ENCODE measurements at places on chromosomes 4 and X.

GRCh38 chr4:99061048-99061700 is 27.4 kb downstream of the ADH5 start:
- DNase-seq, result no peak

- DNase-seq, result no peak
Observed at GRCh38 chr4:24321131-24321530, 263.2 kb downstream of the DHX15 start.

GRCh38 chrX:40746521-40746920 is 11.2 kb upstream of the MED14 start:
- DNase-seq, result no peak

- DNase-seq, result no peak
Observed at GRCh38 chr4:85676850-85677590, 202.1 kb downstream of the ARHGAP24 start.

DNA sequence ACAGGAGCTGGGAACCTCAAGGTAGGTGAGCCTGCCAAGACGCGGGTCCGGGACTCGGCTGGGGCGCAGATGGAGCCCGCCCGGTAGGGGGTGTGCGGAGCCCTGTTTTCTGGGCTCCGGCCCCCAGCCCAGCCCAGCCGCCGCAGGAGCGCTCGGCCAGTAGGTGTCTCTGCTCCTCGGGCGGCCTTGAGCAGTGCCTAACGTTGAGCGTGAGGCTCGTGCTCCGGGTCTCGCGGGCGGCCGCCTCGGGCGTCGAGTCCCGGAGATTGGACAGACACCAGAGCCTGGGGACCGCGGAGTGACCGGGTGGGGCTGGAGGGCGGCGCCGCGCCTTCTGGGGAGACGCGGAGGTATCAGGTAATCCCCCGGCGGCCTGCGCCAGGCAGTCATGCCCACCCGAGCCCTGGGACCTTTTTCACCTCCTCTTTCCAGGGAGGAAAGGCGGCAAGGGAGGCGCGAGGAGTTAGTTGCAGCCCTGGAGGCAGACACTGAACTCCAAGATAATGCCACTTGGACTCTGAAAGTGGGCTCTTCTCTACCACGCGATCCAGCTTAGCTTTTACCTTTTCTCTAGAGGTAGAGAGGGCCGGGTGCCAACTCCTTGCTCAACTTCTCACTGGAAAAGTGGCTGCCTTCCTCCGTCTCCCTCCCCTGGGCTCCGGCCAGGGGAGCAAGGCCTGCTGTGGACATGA is 14.5 kb upstream of the FGG start:
- peak; percentile 50 for DNase-seq

DNA sequence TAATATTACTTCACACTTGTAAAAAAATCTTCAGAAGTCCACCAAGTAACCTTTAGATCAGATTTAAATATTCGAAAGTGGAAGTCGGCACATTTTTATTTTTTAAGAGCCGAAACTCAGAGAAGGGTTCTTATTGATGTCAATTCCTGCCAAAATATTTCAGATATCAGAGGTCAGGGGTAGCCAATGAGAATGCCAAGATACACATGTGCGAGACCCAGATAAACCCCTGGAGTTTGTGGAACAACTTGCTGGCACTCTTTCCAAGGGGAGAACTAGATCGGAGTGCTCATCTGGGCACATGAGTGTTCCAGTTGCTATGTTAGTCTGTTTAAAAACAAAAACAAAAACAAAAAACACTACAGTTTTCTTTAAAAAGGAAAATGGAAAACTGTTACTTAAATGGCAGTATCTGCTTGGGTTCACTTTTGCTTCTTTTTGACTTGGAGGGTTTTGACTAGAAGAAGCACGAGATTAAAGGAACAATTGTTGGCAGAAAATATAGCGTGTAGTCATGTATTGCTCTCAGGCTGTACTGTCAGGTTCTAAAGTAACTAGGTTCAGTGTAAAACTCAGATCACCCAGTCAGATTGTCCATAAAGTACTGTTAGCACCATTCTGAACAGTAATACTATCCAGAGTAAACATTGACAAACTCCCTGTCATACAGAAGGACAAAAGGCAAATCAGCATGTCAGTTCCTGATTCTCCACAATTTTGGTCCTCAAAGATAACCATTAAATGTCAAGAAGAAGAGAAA is 188.0 kb upstream of the PACRGL start:
- no peak for DNase-seq

DNA sequence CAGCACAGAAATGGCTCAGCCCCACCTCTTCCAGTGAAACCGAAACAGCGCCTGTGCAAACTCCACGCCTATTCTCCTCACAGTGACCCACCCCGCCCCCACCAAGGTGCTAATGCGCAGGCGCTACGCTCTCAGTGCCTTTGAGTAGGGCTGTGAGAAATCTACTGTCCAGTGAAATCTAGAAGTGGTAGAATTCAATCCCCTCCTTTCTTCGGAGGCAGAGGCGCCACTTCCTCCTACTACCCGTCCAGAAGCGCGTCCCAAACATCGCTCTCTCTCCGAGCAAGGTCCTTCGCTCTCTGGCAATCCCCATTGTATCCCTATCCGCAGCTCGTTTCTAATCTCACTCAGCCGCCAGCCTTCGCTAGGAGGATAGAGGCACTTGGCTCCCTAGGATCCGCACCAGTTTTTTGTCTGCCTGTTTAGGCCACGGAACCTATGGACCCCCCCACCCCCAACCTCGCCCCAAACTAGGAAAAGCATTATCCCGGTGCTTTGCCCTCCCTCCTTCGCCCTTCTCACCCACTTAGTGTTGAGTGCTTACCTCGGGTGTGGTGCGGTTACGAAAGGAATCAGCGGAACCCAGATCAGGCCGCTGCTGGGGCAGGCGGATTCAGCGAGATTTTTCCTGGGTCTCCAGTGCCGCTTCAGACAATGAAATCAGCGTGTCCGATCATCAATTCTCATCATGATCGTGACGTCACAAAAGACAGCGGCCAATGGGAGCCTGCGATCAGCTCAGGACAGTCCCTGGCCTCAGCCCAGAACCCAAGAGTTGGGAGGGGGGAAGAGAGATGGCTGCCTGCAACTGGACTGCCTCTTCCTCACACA is at the start of gene HDX:
Gene HDX, minus strand, starts transcription at position 656 of the 831 bp plus-strand sequence. CDS start 27,056 bp downstream, outside the sequence.
- peak; percentile 68 for DNase-seq

DNA sequence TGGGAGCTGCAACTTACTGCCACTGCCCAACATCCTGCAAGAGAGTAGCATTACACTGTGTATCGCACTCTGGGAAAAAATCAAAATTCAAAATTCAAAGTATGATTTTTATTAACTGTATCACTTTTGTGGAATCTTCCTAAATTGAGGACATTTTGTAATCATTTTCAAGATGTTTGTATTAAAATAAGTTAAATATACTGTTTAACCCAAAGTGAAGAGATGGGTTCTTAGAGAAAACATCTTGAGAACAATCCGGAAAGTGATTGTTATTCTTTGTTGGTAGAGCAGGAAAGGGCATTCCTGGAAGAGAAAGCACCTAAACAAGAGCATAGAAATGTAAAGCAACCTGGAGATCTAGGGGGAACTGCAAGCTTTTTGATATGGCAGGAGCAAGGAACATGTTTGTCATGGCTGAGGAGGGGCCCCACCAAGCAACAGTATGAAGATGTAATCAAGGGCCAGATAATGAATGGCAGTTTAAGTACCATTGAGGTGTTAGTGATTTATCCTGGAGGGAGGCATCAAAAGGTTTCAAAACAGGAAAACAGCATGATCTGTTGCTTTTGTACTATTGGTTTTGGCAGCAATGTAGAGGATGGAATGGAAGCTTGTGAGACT is 14.1 kb upstream of the SEC24D start:
- no peak for DNase-seq

GRCh38 chr4:57190601-57191481 is 80.7 kb upstream of the IGFBP7 start:
- peak; percentile 41 for DNase-seq

GRCh38 chr4:76588274-76588673 is 153.2 kb downstream of the SHROOM3 start:
- no peak for DNase-seq

- no peak for DNase-seq
Observed at GRCh38 chr4:148633720-148634119, 191.5 kb upstream of the NR3C2 start.

DNA sequence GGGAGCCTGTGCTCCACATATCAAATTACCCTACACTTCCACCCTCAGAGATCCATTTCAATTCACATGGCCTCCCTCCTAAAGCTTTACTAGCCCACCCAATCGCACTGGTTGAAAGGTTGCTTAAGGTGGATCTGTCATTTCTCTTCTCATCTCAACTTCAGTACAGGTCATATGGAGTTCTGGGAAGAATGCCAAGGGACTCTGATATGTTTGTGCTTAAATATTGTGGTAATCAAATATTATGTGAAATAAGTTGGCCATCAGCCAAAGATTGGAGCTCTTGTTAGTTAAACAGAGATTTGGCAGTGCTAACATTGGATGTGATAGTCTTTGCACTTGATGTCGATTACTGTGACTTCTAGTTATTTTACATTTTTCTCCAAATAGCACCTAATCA is 20.5 kb downstream of the SEPTIN6 start:
- no peak for DNase-seq

- no peak for DNase-seq
Observed at GRCh38 chrX:53547668-53548067, 113.5 kb upstream of the HSD17B10 start.

- no peak for DNase-seq
Observed at GRCh38 chrX:40854242-40854641, 118.9 kb upstream of the MED14 start.

GRCh38 chrX:123493857-123494256 is 239.0 kb downstream of the THOC2 start:
- DNase-seq, result no peak

- no peak for DNase-seq
Observed at GRCh38 chrX:45517090-45517973, 316.7 kb upstream of the DIPK2B start.

GRCh38 chrX:21379991-21380390 is 5.8 kb downstream of the CNKSR2 start:
- DNase-seq, result no peak

GRCh38 chr4:26589705-26590104 is 5.8 kb downstream of the TBC1D19 start:
- no peak for DNase-seq

DNA sequence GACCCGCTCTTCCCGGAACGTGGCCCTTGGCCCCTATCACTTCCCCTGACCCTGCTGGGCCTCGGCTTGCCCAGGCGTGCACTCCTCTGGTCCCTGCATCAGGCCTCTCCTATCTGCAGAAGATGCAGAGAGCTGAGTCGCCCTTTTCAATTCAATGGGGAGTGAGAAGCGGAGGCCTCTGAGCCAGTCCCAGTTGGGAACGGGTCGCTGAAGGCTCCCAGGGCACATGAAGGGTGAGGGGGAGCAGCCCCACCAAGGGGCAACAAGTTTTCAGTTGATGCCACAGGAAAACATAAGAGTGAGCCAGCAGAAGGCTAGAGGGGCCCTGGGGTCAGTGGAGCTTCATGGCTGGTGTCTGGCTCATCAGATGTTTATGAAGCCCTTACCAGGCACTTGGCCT is 17.1 kb downstream of the PSAPL1 start:
- no peak for DNase-seq

- DNase-seq, result no peak
Observed at GRCh38 chr4:111214371-111214770, 591.5 kb upstream of the PITX2 start.

DNA sequence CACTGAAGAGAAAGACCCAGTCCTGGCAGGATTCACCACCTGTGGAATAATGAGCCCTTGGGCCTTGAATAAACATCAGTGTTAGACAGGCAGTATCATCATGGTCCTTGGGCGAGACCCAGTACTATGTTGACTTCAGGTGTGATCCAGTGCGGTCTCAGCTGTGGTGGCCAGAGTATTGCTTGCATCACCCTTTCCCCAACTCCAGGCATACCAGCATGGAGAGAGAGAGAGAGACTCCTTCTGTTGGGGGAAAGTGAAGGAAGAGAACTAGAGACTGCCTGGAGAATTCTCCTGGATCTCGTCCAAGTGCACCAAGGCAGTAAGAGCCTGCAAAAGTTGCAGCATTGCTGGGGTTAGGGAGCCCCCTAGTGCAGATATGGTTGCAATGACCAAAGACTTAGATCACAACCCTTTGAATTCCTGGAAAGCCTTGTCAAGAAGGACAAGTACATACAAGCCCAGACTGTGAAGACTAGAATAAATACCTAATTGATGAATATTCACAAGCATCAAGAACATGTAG is 61.1 kb upstream of the VAMP7 start:
- DNase-seq, result no peak

DNA sequence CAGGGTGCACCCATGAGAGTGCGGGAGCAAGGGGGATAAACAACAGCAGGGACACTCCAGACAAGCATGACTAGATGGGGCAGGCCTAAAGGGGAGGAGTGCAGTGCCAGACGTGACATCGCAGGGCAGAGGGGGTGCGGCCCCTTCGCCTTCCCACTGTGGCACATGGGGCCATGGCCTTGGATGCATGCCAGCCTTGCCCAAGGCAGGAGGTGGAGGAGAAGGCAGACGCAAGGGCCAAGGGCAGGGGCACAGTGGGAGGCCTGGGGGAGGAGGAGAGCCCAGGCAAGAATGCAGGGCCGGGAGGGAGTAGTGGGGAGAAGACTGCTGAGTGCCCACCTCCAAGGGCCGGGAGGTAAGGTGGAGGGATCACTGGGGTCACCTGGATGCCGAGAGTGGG is 21.6 kb downstream of the PNMA6E start:
- DNase-seq, result no peak

- DNase-seq, result no peak
Observed at GRCh38 chrX:14028473-14028872, 1.2 kb downstream of the GEMIN8 start.

- DNase-seq, result no peak
Observed at GRCh38 chr4:169047956-169048355, 37.9 kb upstream of the CBR4 start.

- DNase-seq, result no peak
Observed at GRCh38 chr4:116303736-116304188, 781.6 kb downstream of the TRAM1L1 start.

- no peak for DNase-seq
Observed at GRCh38 chr4:48369248-48369647, 27.9 kb downstream of the SLAIN2 start.

GRCh38 chr4:21191317-21191716 is 491.1 kb downstream of the PACRGL start:
- no peak for DNase-seq

DNA sequence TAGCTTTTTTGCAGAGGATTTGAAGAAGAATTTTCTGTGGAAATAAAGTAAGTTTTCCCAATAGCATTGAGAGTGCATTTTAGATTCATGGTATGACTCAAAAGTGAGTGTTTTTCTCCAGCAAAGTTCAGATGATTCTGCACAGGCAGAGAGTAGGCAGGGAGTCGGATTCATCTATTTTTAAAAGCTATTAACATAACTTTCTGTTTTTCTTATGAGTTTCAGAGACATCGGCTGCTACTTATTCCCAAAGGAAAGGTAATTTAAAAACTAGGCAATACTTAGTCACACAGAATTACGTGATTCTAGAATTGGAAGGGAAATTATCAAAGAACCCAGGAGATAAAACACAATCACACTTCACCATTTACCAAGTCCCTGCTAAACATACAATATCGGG is 4.4 kb downstream of the CCDC110 start:
- DNase-seq, result no peak

- no peak for DNase-seq
Observed at GRCh38 chr4:145446184-145446583, 35.5 kb upstream of the SMAD1 start.

- no peak for DNase-seq
Observed at GRCh38 chrX:48043056-48043455, 28.4 kb downstream of the ZNF630 start.

Data from liver (tissue), 10 donors.